ENCODE measurements at places on chromosomes 5 and 9.

DNA sequence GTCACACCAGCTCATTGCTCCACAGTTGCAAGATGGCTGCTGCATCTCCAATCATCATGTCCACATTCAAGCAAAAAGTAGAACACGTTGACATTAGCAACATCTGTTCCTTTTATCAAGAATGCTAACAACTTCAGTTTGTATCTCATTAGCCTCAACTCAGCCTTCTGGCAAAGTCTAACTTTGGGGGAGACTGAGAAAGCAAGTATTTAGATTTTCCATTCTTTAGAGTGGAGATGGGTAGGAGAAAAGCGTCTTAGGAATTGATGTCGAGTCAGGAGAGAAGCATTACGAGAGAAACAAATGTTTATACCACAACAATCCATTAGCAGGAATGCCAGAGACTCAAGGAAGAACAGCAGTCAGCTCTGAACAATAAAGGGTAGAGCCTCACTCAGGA lies 446.3 kb downstream of the ENC1 start:
- DNase-seq = no peak

GRCh38 chr9:92429836-92430235 lies 5.6 kb upstream of the OMD start:
- no peak for DNase-seq

GRCh38 chr9:13651969-13652663 lies 372.6 kb upstream of the MPDZ start:
- no peak for DNase-seq

DNA sequence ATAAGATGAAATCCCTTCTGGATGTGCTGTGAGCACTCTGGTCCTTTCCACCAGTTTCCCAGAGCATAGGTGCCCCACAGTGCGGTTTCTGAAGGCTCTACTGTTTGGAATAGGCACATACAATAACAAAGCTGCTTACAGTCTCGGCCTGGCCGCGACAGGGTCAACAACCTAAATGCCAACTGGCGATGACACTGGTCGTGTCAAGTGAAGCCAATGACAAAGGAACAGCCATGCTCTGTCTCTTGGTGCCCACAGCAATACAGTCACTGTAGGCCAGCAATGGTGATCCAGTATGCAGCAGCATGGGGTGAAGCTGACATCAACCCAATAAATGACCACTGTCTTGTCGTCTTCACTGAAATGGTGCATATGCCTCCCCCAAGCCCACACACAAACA lies 47.8 kb upstream of the EQTN start:
- peak; percentile 74 for DNase-seq

DNA sequence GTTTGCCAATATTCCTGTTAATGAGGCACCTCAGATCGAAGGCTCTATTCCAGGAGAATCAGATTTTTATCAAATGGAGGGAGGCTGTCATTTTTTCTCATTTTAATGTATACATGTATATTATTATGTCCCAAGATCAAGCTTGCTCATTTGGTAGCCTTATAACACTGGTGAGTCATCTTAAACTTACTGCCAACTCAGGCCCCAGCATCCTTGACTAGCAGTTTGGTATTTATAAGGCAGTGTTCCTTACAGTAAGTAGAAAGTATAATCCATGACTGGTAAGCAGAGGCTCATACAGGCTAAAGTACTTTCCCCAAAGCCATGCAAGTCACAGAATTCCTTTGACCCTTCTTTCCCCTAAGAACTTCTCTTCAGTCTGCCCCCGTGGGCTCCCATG lies 90.7 kb upstream of the NR3C1 start:
- no peak for DNase-seq

DNA sequence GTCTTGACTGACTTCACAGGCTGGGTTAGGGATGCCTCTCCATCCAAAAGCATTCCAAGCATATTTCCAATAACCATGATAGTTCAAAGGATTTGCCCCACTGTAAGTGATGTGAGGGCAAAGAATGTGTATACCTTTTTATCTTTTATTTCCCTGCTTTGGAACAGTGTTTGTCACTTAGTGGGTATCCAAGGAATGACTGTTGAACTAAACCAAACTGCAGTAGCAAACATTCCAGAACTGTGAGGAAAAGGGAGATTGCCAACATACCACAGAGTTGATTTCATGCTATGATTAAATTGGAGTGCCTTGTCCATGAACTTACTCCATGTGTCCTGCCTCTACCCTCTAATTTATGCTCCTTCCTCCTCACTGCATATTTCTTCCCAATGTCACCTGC lies 400.0 kb downstream of the KIAA0825 start:
- no peak for DNase-seq

DNA sequence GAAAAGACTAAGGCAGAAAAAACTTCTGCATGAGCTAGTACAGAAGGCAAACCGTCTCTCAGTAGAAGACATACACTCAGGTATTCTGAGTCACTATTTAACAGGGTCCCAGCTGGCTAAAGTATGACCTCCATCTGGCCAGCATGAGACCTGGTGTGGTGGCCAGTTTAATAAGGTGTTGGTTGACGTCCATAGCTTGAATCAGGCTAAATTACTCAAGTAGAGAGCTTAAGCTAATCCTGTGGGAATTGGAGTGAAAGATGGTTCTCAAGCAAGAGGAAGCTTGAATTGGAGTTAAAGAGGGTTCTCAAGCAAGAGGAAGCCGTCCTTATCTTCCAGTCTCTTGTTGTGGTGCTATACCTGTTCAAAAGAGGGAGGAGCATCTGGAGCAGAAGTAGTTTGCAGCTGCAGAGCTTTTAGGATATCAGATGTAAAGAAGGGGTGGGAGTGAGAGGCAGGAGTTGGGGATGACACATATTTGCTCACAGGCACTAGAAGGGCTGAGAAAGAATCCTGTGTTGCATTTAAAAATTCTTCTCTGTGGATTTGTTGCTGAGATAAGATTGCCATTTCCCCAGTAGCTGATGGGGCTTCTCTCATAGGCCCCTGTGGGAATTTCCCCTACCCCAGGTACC lies 136.1 kb upstream of the RUSC2 start:
- DNase-seq = no peak

GRCh38 chr5:38926121-38926520 lies 80.3 kb downstream of the OSMR start:
- DNase-seq = no peak

- no peak for DNase-seq
Measured at GRCh38 chr9:108323615-108324014, 532.2 kb downstream of the ACTL7B start.
